Lung (tissue), 17 donors: ENCODE measurements at places on chromosomes 3 and 15. TPM values are rescaled to one million over a fixed set of nuclear protein-coding genes. Genes with fewer than 3 reads are reported as not detected.
A peak's percentile ranks its signal among the peaks of the same experiment; 100 is the strongest.

ACTRT3 gene
- total RNA-seq: 3.2 TPM

DNAJB11 gene
- 46.1 TPM for total RNA-seq

LINGO1 gene
- total RNA-seq: 5.1 TPM

TFRC gene
- total RNA-seq: 148 TPM

LCMT2 gene
- total RNA-seq: 3.4 TPM

- peak; percentile 76 for DNase-seq
- no peaks in the 10 kb centered on the region for H3K36me3 ChIP-seq
- H3K27me3 ChIP-seq: no peaks in the 10 kb centered on the region
- no peak overlapping the region for H3K4me3 ChIP-seq
- no peak overlapping the region for H3K27ac ChIP-seq
Observed at GRCh38 chr15:34708422-34708821, 46.4 kb downstream of the GJD2 start.

DNA sequence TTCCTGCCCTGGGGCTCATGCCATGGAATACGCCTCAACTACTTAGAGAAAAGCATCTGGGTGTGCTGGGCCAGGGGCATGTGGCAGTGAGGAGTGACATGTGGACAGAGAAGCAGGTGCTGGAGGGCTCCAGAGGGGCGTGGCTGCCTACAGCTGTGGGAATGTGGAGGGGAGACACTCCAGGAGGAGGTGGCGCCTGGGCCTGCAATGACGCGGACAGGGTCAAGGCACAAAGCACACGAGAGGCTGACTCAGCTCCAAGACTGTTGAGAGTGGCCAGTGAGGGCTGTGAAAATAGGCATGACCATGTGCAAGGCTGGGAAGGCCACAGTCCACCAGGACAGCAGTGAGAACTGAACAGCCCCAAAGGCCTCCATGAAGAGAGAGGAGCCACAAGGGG, 48.5 kb downstream of the PTH1R start:
- H3K4me3 ChIP-seq: no peak overlapping the region
- H3K27ac ChIP-seq: peak overlapping the region; percentile 82
- peaks cover 8% of the 10 kb centered on the region for H3K4me1 ChIP-seq
- H3K27me3 ChIP-seq: no peaks in the 10 kb centered on the region
- DNase-seq: peak; percentile 4

GRCh38 chr3:96039632-96040031, 774.8 kb upstream of the EPHA6 start:
- no peak overlapping the region for H3K27ac ChIP-seq
- H3K4me1 ChIP-seq: no peaks in the 10 kb centered on the region
- DNase-seq: no peak
- H3K27me3 ChIP-seq: no peaks in the 10 kb centered on the region

DNA sequence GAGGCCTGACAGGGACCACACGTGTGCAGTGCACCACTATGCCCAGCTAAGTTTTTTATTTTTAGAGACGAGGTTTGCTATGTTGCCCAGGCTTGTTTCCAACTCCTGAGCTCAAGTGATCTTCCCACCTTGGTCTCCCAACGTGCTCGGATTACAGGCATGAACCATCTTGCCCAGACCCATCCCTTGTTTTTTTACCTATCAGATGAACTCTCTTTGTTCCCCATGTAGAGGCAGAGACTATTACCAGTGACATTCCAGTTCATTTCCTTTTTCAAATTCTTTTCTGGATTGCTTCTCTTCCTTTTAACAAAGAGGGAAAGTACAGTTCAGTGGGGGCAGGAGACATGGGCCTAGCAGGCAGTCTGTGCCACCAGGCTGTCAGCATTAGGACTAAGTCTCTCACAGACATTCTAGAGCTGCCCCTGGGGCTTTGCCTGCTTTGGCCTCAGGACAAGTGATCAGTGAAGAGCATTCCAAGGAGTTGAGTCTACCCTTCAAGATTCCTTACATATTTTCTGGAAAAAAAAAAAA, 103.5 kb upstream of the SLC7A14 start:
- no peaks in the 10 kb centered on the region for H3K36me3 ChIP-seq
- H3K27ac ChIP-seq: no peak overlapping the region
- no peak overlapping the region for H3K4me3 ChIP-seq

GRCh38 chr3:12227833-12228232, 61.0 kb upstream of the PPARG start:
- peak; percentile 47 for DNase-seq
- no peak overlapping the region for H3K27ac ChIP-seq
- no peaks in the 10 kb centered on the region for H3K27me3 ChIP-seq
- H3K4me3 ChIP-seq: no peak overlapping the region
- H3K4me1 ChIP-seq: peaks cover 2% of the 10 kb centered on the region
- H3K36me3 ChIP-seq: no peaks in the 10 kb centered on the region

DNA sequence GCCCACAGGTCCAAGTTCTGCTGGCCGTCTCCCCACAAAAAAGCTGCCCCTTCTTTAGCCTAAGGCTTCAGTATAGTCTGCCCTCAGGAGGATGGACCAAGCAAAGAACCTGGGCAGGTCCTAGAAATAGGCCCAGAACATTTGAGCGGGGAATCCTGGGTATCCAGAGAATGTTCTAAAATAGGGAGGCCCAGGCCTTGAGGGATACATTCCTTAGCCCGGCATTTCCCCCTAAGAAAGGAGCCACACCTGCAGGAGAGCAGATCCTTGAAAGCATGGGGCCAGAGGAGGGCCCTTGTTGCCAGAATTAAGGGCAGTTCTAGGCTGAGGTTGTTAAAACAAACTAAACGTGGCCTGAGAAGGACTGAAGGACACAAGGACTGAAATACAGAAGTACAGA, 20.6 kb upstream of the MEX3B start:
- H3K27me3 ChIP-seq: no peaks in the 10 kb centered on the region
- H3K4me1 ChIP-seq: no peaks in the 10 kb centered on the region
- no peak overlapping the region for H3K4me3 ChIP-seq
- no peak overlapping the region for H3K27ac ChIP-seq
- no peaks in the 10 kb centered on the region for H3K36me3 ChIP-seq
- DNase-seq: no peak

GRCh38 chr3:127915115-127915936, at the start of gene KBTBD12:
KBTBD12 (plus strand) TSS chr3:127915232; CDS start chr3:127923062, 7,830 bp downstream.
- H3K27me3 ChIP-seq: peaks cover 3% of the 10 kb centered on the region
- peaks cover 5% of the 10 kb centered on the region for H3K4me1 ChIP-seq
- H3K27ac ChIP-seq: peak within 1 kb of the TSS; percentile 88
- H3K36me3 ChIP-seq: no peaks in the 10 kb centered on the region

- no peaks in the 10 kb centered on the region for H3K4me1 ChIP-seq
- H3K27me3 ChIP-seq: no peaks in the 10 kb centered on the region
- H3K36me3 ChIP-seq: no peaks in the 10 kb centered on the region
- H3K4me3 ChIP-seq: no peak overlapping the region
Observed at GRCh38 chr3:194565597-194566190, 67.5 kb downstream of the TMEM44 start.
